Stimulated activated CD4-positive, alpha-beta T cell treated with anti-CD3 and anti-CD28 coated beads, Interleukin-15, amount 100 ng/mL, for 48 hours (primary cell): ENCODE measurements at places on chromosomes 2 and 18.

DNA sequence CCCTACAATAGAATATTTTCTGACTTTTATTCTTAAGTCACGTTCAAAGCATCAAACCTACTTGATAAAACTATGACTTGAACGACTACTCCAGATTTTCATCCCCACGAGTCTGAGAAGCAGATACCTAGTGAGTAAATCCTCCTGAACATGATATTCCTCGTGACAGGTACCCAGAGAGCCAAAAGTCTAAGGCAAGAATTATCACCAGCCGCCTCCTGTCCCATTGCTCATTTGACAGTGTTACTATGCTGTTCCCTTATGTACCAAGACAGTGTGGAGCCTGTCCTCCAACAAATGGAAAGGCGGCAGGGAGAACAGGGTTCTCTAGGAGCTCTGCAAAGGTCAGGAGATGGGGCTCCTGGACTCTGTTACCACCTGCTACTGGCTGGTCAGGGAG lies 8.3 kb upstream of the ALPK2 start:
- no peak for DNase-seq

- DNase-seq: no peak
Observed at GRCh38 chr2:187612857-187613256, 58.6 kb upstream of the TFPI start.

- no peak for DNase-seq
Observed at GRCh38 chr18:48162956-48163737, 232.7 kb upstream of the SMAD2 start.

DNA sequence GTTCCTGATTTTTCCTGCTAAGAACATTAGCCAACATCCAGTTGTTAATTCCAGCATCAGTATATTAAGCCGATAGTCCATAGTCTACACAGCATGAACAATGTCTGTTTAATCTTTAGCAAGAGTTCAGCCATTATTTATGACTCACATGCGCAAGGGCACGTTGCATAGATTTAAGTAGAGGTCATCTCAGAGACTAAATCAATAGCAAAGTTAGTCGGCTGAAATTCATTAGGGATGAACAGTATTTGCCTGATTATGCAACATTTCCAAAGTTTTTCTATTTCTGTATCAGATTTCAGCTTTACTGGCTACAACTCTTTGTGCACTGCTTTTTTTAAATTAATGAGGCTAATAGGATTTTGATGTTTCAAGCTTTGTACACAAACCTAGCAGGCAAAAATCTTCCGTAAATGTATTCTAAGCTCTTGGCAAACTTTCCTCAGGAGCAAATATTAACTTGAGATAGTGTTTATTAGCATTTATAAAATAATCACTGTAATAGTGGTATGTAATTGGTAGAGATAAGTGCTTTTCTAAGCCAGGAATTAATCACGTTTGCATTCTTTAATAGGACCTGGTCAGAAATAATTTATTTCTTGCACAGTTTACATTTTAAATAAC lies 578.7 kb upstream of the ID2 start:
- no peak for DNase-seq

- DNase-seq: no peak
Observed at GRCh38 chr2:68345129-68345875, 19.8 kb upstream of the PLEK start.

GRCh38 chr2:99471654-99472599 lies 17.9 kb downstream of the REV1 start:
- DNase-seq: no peak

GRCh38 chr2:128755695-128756364 lies 437.2 kb upstream of the HS6ST1 start:
- DNase-seq: no peak

DNA sequence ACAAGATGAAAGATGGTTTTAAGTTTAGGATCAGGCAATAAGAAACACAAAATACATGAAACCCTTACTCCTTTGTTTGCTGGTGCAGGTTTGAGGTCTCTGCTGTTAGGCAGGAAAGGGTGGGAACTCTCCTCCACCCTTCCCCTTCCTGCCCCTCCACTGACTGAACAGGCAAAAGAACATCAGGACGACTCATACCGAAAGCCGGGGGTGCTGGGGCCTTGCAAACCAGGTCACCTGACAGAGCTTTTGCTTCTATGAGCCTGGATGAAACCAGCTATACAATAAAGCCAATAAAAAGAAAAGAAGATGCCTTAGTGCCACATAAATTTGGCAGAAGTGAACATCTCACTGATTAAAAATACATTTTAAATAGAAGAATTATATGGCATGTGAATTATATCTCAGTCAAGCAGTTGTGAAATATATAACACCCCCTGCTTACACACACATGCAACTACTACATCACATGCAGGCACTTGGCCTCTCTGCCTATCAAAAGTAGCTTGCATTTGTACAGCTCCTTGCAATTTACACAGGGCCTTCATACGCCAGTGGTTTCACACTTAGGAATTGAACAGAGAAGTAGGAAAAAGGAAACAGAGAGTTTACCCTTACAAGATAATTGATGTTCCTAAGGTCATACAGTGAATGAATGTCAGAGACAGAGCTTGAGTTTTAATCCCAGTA lies 215.1 kb upstream of the TRIB2 start:
- DNase-seq: peak; percentile 55

- DNase-seq: no peak
Observed at GRCh38 chr18:28161608-28162599, 15.0 kb downstream of the CDH2 start.
